Glomerular endothelial cell (primary cell): ENCODE measurements at places on chromosomes 2 and 18. TPM values are rescaled to one million over a fixed set of nuclear protein-coding genes. Genes with fewer than 3 reads are reported as not detected.

Gene STPG4
- total RNA-seq = not detected in 2 replicates

Gene PDE1A
- total RNA-seq = 0.06 TPM in 1 of 2 replicates, not detected in the other

Gene ASB18
- not detected in 2 replicates for total RNA-seq

Gene GNLY
- not detected in 2 replicates for total RNA-seq

Gene GULP1
- total RNA-seq = 15.9 and 33.8 TPM in 2 replicates

Gene IL36B
- total RNA-seq = not detected in 2 replicates

Gene REG1B
- not detected in 2 replicates for total RNA-seq
